ENCODE measurements at places on chromosomes 3 and 15. TPM values are rescaled to one million over a fixed set of nuclear protein-coding genes. Genes with fewer than 3 reads are reported as not detected.

The B2M gene
- 3,373 TPM for total RNA-seq

The CIB2 gene
- total RNA-seq: 3.2 TPM

The PPP4R2 gene
- total RNA-seq: 55.0 TPM

The KIF23 gene
- 1.6 TPM for total RNA-seq

The OSTN gene
- total RNA-seq: not detected

The GOLGA8N gene
- 10.5 TPM for total RNA-seq

The FANCD2OS gene
- total RNA-seq: not detected

The MSL2 gene
- total RNA-seq: 17.7 TPM

The PCSK6 gene
- total RNA-seq: 9.7 TPM

The TMC3 gene
- 0.32 TPM for total RNA-seq

The TWF2 gene
- 50.1 TPM for total RNA-seq

The FANCI gene
- 3.5 TPM for total RNA-seq

The NCBP2 gene
- 41.8 TPM for total RNA-seq

The GABRR3 gene
- not detected for total RNA-seq

The ILDR1 gene
- total RNA-seq: not detected

The SIDT1 gene
- 7.4 TPM for total RNA-seq

The RTP4 gene
- total RNA-seq: 3.0 TPM

The PLA1A gene
- 6.8 TPM for total RNA-seq

The RAB27A gene
- total RNA-seq: 11.1 TPM

The METTL6 gene
- 12.2 TPM for total RNA-seq

The DAPK2 gene
- total RNA-seq: 12.0 TPM

The KY gene
- 0.13 TPM for total RNA-seq

The GASK1A gene
- total RNA-seq: 14.6 TPM

The DUOXA1 gene
- total RNA-seq: 0.95 TPM

The CYP1A2 gene
- 0.37 TPM for total RNA-seq

The ROPN1 gene
- total RNA-seq: not detected

The OR5K3 gene
- not detected for total RNA-seq

The LCTL gene
- not detected for total RNA-seq
